ENCODE measurements at places on chromosomes 3 and 15. TPM values are rescaled to one million over a fixed set of nuclear protein-coding genes. Genes with fewer than 3 reads are reported as not detected.

- no peaks in the 10 kb centered on the region for H3K36me3 ChIP-seq
- H3K27ac ChIP-seq: no peak overlapping the region
- DNase-seq: no peak
- no peak overlapping the region for H3K4me3 ChIP-seq
These were observed 141.4 kb upstream of the SLC6A11 start for GRCh38 chr3:10674578-10674977.

GRCh38 chr15:67838789-67839332, 984 bp downstream of the RNU6-1 start:
- H3K36me3 ChIP-seq: peaks cover 3% of the 10 kb centered on the region
- no peak overlapping the region for H3K27ac ChIP-seq
- H3K4me1 ChIP-seq: peaks cover 32% of the 10 kb centered on the region
- H3K27me3 ChIP-seq: peaks cover 47% of the 10 kb centered on the region
- peak overlapping the region; percentile 95 for H3K4me3 ChIP-seq

GRCh38 chr3:179482857-179483256, 31.6 kb upstream of the GNB4 start:
- no peak for DNase-seq
- peaks cover 2% of the 10 kb centered on the region for H3K27me3 ChIP-seq
- no peaks in the 10 kb centered on the region for H3K4me1 ChIP-seq
- no peaks in the 10 kb centered on the region for H3K36me3 ChIP-seq

DNA sequence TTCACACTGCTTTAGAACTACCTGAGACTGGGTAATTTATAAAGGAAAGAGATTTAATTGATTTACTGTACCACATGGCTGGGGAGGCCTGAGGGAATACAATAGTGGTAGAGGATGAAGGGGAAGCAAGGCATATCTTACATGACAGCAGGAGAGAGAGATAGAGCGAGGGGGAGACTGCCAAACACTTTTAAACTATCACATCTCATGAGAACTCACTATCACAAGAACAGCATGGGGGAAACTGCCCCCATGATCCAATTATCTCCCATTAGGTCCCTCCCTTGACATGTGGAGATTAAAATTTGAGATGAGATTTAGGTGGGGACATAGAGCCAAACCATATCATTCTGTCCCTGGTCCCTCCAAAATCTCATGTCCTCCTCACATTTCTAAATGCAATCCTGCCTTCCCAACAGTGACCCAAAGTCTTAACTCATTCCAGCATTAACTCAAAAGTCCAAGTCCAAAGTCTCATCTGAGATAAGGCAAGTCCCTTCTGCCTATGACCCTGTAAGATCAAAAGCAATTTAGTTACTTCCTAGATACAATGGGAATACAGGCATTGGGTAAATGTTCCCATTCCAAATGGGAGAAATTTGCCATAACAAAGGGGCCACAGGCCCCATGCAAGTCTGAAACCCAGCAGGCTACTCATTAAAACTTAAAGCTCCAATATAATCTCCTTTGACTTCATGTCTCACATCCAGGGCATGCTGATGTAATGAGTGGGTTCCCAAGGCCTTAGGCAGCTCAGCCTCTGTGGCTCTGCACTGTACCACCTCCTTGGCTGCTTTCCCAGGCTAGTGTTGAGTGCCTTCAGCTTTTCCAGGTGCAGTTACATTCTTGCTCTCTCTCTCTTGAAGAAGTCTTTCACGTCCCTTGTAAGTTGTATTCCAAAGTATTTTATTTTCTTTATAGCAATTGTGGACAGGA, 481.7 kb upstream of the TGFBR2 start:
- no peaks in the 10 kb centered on the region for H3K4me1 ChIP-seq
- H3K36me3 ChIP-seq: no peaks in the 10 kb centered on the region
- no peak overlapping the region for H3K4me3 ChIP-seq
- peaks cover 3% of the 10 kb centered on the region for H3K27me3 ChIP-seq
- DNase-seq: no peak

- no peak for DNase-seq
- peaks cover 20% of the 10 kb centered on the region for H3K4me1 ChIP-seq
- H3K36me3 ChIP-seq: peaks cover 6% of the 10 kb centered on the region
These were observed 25.6 kb downstream of the CEP19 start for GRCh38 chr3:196686436-196686835.

DNA sequence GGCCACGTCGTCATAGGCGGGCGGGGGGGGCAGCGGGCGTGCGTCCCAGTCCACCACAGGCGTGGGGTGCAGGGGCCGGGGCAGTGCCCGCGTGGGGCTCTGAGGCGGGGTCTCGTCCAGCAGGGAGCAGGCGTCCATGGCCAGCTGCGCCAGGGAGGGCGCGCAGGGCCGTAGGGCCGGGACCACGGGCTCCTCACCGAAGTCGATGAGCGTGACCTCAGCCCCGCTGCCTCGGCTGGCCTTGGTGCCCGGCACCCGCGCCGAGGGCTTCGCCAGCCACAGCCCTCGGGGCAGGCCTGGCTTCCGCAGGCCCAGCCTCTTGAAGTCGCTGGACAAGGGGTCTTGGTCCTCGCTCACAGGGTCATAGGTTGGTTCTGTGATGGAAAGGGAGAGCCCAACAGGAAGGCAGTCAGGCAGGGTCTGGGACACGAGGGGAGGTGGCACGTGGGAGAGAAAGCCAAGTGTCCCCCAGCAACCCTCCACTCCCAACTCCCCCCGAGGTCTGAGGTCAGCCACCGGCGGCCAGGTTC, 40.0 kb downstream of the TNK2 start:
- no peak for DNase-seq
- no peak overlapping the region for H3K27ac ChIP-seq
- no peaks in the 10 kb centered on the region for H3K4me1 ChIP-seq
- peaks cover 20% of the 10 kb centered on the region for H3K36me3 ChIP-seq
- no peak overlapping the region for H3K4me3 ChIP-seq

GRCh38 chr15:40285151-40285550, 2.3 kb upstream of the ANKRD63 start:
- DNase-seq: no peak
- no peak overlapping the region for H3K27ac ChIP-seq
- no peak overlapping the region for H3K4me3 ChIP-seq
- peaks cover 13% of the 10 kb centered on the region for H3K36me3 ChIP-seq
- peaks cover 2% of the 10 kb centered on the region for H3K4me1 ChIP-seq

- DNase-seq: no peak
- H3K27ac ChIP-seq: no peak overlapping the region
- no peaks in the 10 kb centered on the region for H3K27me3 ChIP-seq
- peaks cover 11% of the 10 kb centered on the region for H3K36me3 ChIP-seq
These were observed 132.0 kb downstream of the EEFSEC start for GRCh38 chr3:128285042-128285966.

- H3K27me3 ChIP-seq: peaks cover 2% of the 10 kb centered on the region
- H3K4me1 ChIP-seq: no peaks in the 10 kb centered on the region
- H3K36me3 ChIP-seq: no peaks in the 10 kb centered on the region
- DNase-seq: no peak
These were observed 58.1 kb upstream of the SLC25A36 start for GRCh38 chr3:140883428-140884040.

- peak overlapping the region; percentile 9 for H3K27ac ChIP-seq
- DNase-seq: peak; percentile 89
- H3K27me3 ChIP-seq: no peaks in the 10 kb centered on the region
- H3K4me1 ChIP-seq: no peaks in the 10 kb centered on the region
- peaks cover 63% of the 10 kb centered on the region for H3K36me3 ChIP-seq
- H3K4me3 ChIP-seq: no peak overlapping the region
These were observed 16.4 kb downstream of the CLK3 start for GRCh38 chr15:74631935-74632560.

Gene DUOXA2
- not detected for total RNA-seq

Gene USP13
- 13.3 TPM for total RNA-seq

Gene MAN2A2
- total RNA-seq: 206 TPM

Gene PLSCR5
- not detected for total RNA-seq

Gene PLA2G4E
- not detected for total RNA-seq
